ENCODE measurements at places on chromosomes 4 and X.

DNA sequence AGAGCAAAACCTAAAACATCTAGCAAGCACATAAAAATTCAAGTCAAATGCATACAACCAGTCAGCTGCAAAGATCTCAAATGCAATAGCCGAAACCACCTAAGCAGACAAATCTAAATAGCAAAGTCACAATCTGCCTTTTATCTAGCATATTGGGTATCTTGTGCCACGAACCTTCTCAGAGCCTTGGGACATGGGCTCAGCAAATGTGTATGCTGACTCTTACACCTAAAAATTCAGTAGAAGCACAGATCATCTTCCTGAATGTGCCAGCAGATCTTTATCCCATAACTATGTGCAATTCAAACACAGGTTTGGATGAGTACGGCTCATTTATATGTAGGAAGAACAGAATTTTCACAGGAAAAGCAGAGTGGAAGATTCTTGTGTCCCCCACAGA is 492.1 kb downstream of the INPP4B start:
- DNase-seq: no peak

GRCh38 chr4:125688841-125689240 is 374.1 kb downstream of the FAT4 start:
- DNase-seq: no peak

GRCh38 chr4:108166441-108167315 is 2.1 kb downstream of the LEF1 start:
- peak; percentile 57 for DNase-seq

DNA sequence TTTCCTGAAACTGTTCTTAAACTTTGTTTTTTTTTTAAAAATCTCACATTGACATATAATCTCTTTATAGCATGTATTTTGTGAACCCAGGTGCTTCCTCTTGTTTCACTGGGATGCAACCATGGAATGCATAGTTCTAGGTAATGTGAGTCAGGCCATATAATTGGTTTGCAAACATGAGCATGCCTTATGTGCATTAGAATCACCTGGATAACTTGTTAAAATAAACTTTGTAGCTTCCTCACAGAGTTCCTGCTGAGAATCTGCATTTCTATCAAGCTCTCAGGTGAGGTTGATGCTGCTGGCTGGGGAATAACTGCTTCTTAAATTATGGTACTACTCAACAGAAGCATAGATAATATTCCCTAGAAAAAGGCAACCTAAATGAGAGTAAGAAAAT is 940.3 kb upstream of the LCORL start:
- no peak for DNase-seq

DNA sequence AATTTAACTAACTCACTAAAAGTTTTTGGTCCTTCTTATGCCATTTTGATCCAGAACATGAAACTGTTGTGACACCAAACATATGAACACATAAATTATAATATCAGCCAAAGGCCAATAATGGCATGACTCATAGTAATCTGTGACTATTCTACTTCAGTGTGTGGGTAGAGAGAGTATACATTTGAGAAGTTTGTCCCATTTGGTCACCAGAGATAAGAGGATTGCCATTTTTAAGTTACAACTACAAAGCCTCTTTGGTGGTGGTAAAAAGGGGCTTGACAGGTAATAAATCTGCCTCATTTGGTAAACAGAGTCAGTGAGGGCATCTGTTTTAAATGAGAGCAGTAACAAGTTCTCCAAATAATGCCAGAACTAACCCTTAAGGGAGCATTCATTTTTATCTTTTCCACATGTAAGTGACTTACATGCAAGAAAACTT is 117.9 kb downstream of the TBC1D19 start:
- DNase-seq: no peak

GRCh38 chrX:9493936-9494335 is 29.1 kb downstream of the TBL1X start:
- no peak for DNase-seq

GRCh38 chr4:44415251-44415650 is 33.4 kb downstream of the KCTD8 start:
- no peak for DNase-seq

DNA sequence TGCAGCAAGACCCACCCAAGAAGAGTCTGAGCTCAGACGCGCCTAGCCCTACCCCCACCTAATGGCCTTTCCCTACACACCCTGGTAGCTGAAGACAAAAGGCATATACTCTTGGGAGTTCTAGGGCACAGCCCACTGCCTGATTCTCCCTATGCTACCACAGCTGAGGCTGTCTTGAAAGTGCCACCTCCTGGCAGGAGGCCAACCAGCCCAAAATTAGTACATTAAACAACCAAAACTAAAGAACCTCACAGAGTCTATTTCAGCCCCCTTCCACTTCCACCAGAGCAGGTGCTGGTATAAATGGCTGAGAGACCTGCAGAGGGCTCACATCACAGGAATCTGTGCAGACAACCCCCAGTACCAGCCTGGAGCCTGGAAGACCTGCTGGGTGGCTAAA is 119.1 kb downstream of the HMGN5 start:
- DNase-seq: no peak

- no peak for DNase-seq
Observed at GRCh38 chr4:105483840-105484239, 10.0 kb upstream of the PPA2 start.

DNA sequence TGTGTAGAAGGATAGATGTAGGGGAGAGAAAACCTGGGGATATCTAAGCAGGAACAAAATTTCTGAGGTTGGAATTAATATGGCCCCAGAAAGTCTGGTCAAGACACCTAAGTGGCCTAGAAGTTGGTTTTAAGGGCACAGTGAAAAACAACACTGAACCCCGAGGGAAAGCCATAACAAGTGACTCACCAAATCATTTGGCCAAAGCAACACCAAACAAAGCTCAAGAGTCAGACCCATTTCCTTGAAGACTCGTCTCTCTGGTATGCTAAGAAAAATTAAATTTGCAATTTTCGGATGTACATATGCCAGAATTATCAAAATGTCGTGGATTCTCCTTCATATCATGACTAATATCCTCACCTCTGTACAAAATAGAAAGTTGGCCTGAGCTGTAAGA is 162.9 kb downstream of the SMIM20 start:
- DNase-seq: no peak

GRCh38 chr4:140858897-140859296 is 102.7 kb upstream of the TBC1D9 start:
- no peak for DNase-seq

- no peak for DNase-seq
Observed at GRCh38 chrX:7828594-7828993, 14.4 kb upstream of the VCX start.

DNA sequence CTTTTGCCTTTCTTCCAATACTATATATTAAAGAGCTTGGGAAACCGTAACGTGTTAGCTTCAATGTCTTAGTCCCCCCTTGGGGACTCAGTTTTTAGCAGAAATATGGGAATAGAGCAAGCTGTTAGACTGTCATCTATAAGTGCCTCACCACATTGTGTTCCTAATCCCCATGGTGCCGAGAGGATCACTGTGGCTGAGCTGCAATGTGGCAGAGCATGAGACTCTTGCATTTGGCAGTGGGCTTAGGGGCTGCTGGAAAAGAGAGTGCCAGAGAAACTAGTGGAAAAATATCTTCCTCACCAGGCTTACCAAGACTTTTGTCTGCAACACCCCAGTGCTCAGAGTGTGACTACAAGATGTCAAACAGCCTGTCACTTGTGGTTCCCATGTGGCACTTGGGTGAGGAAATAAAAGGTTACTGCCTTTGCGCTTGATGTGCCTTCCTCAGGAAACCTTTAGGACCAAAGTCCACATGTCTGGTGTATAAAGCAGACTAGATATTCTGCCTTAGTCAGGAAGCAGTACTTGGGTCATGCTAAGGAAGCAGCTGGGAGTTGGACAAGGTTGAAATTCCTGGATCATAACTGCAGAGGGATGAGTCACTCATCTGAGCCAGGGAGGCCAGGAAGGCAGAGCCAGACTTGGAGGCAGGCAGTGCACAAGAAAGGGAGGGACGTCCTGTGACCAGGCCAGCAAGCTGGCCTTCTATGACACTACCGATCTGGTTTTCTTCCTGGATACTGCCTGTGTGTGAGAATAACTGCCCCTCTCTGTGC is 9.7 kb upstream of the MAGEA4 start:
- DNase-seq: no peak

- DNase-seq: no peak
Observed at GRCh38 chr4:108891896-108892590, 129.2 kb upstream of the ETNPPL start.

GRCh38 chr4:127249767-127250108 is 383.0 kb upstream of the INTU start:
- DNase-seq: no peak

DNA sequence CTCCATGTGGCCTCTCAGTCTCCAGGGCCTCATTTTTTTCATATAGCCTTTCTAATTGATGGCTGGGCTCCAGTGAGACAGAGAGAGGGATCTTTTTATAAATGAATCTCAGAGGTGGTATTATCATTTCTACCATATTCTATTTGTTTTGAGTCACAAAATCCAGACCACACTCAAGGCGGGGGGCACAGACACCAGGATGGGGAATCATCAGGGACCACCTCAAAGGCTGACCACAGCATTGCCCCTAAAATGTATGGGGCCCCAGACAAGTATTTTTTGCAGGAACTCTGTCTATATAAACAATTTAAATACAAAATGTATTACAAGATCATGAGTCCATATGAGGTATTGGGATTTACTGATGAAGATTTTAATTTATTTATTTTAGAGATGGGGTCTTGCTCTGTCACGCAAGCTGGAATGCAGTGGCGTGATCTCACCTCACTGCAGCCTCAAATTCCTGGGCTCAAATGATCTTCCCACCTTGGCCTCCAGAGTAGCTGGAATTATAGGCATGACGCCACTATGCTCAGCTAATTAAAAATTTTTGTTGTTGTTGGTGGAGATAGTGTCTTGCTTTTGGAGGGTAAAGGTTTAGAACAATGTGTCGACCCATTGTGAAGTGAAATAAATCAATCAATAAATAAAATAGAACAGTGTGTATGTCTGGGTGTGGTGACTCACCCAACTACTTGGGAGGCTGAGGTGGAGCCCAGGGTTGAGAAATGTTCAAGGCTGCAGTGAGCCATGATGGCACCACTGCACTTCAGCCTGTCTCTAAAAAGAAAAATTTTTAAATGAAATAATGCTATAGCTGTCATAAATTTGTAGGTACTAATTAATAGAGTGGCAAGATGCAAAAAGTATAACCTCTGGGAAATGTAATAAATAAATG is 29.4 kb downstream of the WDR13 start:
- no peak for DNase-seq

- DNase-seq: no peak
Observed at GRCh38 chrX:15948318-15948660, 93.7 kb upstream of the AP1S2 start.

DNA sequence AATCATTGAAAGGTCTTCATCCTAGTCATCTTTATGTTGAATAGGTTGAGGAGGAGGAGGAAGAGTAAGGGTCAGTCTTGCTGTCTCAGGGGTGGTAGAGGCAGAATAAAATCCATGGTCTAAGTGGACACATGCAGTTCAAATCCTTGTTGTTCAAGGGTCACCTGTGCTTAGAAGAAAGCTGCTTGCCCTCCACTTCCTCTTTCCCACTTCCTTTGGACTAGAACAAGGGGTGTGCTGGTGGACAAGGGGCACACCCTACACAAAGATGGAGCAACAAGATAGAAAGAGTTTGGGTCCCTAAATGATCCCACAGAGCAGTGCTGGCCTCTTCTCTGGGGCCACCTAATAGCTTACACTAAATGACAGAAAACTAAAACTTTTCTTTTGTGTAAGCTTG is 47.9 kb downstream of the HSD17B13 start:
- DNase-seq: no peak

GRCh38 chr4:6957994-6958393 is 48.4 kb downstream of the TBC1D14 start:
- no peak for DNase-seq

DNA sequence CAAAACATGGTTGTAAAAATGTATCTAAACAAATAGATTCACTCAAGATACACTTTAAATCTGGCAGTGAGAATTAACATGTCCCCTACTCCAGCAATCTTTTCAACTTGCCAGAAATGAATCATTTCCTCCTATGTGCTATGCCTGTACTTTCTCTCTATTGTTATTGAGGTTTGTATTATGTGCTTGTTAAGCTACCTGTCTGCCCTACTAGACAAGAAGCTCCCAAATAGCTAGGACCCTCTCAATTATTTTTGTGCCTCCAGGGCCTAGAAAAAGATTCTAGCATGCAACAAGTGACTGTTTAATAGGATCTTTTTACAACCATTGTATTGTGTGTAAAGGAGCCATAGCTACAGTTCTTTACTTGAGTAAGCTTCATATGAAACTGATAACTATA is 3.5 kb upstream of the SAP30 start:
- DNase-seq: no peak

DNA sequence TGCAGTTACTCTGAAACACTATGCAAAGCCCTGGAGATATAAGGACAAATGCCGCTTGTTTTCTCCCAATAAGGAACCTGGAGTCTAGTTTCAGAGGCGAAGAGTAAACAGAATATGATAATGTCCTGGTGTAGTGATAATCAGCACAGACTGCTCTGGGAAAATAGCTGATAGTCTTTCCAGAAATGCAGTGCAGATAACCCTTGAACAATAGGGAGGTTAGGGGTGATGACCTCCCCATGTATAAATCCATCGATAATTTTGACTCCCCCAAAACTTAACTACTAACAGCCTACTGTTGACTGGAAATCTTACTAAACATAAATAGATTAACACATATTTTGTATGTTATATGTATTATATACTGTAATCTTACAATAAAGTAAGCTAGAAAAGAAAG is 1280.9 kb upstream of the TENM3 start:
- DNase-seq: no peak

- no peak for DNase-seq
Observed at GRCh38 chr4:53126099-53126498, 239.8 kb downstream of the SCFD2 start.

GRCh38 chr4:185879666-185880312 is 67.8 kb upstream of the SORBS2 start:
- no peak for DNase-seq

DNA sequence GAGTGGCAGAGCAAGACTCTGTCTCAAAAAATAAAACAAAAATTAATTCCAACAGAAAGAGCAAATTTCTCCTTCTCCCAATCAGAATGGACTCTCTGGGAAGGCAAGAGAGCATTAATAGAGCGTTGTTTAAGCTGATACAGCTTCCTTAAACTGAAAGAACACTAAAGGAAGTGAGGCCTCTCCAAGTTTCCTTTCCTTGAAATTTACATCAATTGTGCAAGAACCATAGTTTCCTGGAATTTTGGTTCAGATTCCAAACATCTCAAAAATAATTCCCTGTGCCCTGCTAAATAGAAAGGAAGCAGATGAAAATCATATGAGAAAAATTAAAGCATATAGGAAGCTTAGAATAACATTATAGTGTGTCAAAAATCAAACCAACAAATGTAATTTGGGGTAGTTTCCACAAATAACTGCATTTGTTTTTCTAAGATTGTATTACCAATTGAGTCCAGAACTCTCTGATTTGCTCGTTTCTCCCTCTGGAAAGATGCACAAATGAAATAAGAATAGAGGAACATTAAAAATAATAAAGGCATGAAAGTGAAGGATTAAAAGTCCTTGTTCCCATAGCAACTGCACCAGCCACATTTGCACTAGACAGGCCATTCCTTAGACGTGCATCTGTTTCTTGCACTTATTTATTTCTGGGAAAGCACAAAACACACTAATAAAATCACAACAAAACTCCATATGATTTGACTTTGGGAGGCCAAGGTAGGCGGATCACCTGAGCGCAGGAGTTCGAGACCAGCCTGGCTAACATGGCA is 3.7 kb upstream of the FAM241A start:
- no peak for DNase-seq

Data from NCI-H510A (cell line).